ENCODE measurements at places on chromosomes 12 and 14.

DNA sequence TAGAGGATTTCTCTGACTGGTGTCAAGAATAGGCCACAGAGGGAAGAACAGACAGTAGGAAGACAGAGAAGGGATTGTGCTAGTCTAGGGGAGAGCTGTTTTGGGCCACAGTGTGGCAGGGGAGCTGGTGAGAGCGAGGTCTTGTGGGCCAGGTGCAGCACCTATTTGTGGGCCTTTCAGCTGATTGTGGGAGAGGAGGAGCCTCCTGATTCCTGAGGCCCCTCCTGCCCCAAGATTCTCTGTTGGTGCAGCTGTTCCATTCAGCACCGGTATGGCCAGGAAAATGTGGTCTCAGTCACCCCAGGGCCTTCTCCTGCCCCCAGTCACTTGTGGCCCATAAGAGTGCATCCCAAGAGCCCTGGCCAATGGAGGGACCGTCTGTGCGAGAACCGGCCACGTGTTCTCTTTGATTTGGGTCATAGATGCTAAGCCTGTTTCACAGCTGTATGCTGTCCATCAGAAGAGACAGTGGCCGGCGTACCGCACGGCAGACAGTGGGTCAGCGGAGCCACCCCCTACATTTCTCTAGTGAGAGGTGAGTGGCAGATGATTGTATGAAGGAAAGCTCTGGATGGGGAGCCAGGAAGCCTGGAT, 27.7 kb downstream of the TPCN1 start:
- DNase-seq = no peak

GRCh38 chr14:72523424-72524294, 370.2 kb downstream of the DPF3 start:
- no peak for DNase-seq

- no peak for DNase-seq
These were observed 174.3 kb upstream of the KRR1 start for GRCh38 chr12:75685617-75686225.

GRCh38 chr12:1467710-1468109, 126.7 kb downstream of the FBXL14 start:
- no peak for DNase-seq

DNA sequence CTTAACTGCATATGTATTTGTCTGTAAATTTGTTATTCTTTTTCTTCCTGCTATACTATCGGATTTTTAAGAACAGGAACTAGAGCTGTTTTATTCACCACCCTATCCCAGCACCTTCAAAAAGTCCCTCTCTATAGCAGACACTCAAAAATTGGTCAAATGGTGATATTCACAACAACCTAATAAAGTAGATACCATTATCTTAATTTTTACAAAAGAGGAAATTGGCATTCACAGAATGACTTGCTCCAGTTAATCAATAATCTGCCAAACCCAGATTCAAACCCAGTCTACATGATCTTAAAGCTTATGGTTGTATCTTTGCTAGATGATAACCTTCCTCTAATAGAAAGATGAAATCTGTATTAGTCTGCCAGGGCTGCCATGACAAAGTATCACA, 426.6 kb downstream of the EGLN3 start:
- no peak for DNase-seq

- no peak for DNase-seq
These were observed 18.9 kb downstream of the FAR2 start for GRCh38 chr12:29167988-29168387.

DNA sequence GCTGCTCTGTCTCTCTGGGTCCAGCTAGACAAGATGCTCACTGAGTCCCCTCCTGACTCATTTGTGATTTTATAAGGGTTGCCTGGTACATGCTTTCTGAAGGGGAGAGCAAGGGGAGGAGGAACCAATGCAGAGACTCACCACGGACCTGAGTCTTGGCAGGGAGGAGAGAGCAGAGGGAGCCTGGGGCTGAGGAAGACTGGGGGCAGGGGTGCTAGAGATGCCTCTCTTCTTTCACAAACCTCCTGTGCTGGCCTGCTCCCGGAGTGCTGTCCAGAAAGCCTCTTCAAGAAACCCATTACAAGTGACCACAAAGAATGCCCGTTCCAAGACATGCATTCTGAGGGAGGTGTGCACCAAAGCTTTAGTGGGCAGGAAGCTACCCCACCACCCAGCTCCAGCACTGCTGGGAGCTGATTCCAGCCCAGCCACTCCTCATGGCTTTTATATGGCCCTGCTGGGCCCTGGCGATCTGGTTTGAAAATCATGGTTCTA, 33.1 kb upstream of the DICER1 start:
- no peak for DNase-seq

Data from right kidney (tissue), 9 donors.